Lung (tissue), 17 donors: ENCODE measurements at places on chromosomes 12 and 14. TPM values are rescaled to one million over a fixed set of nuclear protein-coding genes. Genes with fewer than 3 reads are reported as not detected.

The ETFBKMT gene
- total RNA-seq: 3.8 TPM

The CIROP gene
- not detected for total RNA-seq

DNA sequence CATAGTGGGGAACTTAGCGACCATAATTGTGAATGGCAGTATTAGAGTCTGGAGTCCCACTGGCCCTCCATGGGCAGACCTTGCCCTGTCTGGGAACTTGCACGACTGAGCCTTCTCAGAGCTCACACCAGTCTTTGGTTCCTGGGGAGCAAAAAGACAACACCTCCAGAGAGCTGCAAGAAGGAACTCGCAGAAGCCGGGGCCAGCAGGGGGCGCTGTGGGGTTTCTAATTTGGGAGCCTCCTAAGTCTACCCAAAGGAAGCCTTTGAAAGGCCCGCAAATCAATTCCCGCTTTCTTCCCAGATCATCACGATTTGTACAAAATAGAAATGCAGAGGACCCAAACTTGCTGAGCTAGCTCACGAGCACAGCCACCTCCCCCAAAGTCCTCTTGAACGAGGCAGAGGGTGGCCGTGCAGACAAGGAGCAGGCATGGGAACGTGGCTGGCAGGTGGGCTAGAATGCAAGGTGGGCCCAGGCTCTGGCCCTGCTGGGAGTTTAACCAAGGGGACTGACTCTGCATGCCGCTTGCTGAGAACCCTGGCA is 46.3 kb upstream of the FBXO21 start:
- H3K27me3 ChIP-seq: peaks cover 2% of the 10 kb centered on the region
- no peak overlapping the region for H3K4me3 ChIP-seq
- no peak overlapping the region for H3K27ac ChIP-seq
- H3K4me1 ChIP-seq: no peaks in the 10 kb centered on the region
- no peaks in the 10 kb centered on the region for H3K36me3 ChIP-seq

The RFX4 gene
- not detected for total RNA-seq

The CCDC198 gene
- total RNA-seq: not detected

The GLI1 gene
- 5.7 TPM for total RNA-seq

- no peaks in the 10 kb centered on the region for H3K27me3 ChIP-seq
- H3K4me3 ChIP-seq: no peak overlapping the region
- H3K36me3 ChIP-seq: no peaks in the 10 kb centered on the region
- no peak overlapping the region for H3K27ac ChIP-seq
- H3K4me1 ChIP-seq: peaks cover 2% of the 10 kb centered on the region
Measured at GRCh38 chr12:5623411-5623810, 191.5 kb downstream of the NTF3 start.

GRCh38 chr14:89435492-89435891 is 18.5 kb upstream of the FOXN3 start:
- no peaks in the 10 kb centered on the region for H3K4me1 ChIP-seq
- H3K27me3 ChIP-seq: no peaks in the 10 kb centered on the region
- no peak overlapping the region for H3K4me3 ChIP-seq
- no peak overlapping the region for H3K27ac ChIP-seq

GRCh38 chr12:66423266-66423665 is 121.0 kb downstream of the HELB start:
- DNase-seq: no peak
- no peaks in the 10 kb centered on the region for H3K27me3 ChIP-seq
- H3K4me1 ChIP-seq: no peaks in the 10 kb centered on the region
- no peak overlapping the region for H3K27ac ChIP-seq

DNA sequence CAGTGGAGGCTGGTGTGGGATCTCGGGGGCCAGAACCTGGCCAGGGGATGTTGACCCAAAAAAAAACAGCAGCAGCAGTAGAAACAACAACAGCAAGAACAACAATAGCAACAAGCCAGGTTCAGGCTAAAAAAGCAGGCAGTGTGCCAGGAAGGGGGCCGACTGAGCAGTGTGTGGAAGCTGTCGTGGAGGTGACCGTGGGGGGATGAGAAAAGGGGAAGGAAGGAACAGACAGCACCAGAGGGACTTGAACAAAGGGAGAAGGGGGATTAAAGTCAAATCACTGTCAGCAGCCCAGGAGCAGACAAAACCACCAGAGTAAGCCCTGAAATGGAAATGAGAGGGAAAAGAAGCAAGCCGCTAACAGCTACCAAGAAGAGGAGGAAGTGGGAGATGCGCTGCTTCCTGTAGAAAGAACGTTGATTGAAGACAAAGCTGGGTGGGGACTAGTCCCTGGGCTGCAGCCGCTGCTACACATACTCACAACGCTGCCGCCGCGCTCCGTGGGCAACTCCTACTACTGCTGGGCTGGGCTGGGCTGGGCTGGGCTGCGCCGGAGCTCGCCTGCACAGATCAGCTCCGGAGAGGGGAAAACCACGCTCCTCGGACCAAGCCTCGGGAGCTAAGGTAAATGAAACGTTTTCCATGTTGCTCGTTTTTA is at the start of gene GNG2:
GNG2 (plus strand) TSS at position 449 of the 661 bp plus-strand sequence. CDS start 90,067 bp downstream, outside the sequence.
- peaks cover 5% of the 10 kb centered on the region for H3K4me1 ChIP-seq
- H3K27ac ChIP-seq: peak within 1 kb of the TSS; percentile 37
- H3K36me3 ChIP-seq: no peaks in the 10 kb centered on the region
- H3K4me3 ChIP-seq: no peak within 1 kb of the TSS

- no peak overlapping the region for H3K4me3 ChIP-seq
- no peak for DNase-seq
- H3K27me3 ChIP-seq: no peaks in the 10 kb centered on the region
- peaks cover 1% of the 10 kb centered on the region for H3K4me1 ChIP-seq
- no peaks in the 10 kb centered on the region for H3K36me3 ChIP-seq
Measured at GRCh38 chr14:25136811-25137210, 86.9 kb upstream of the STXBP6 start.

The CCDC88C gene
- total RNA-seq: 66.0 TPM

The KRT83 gene
- total RNA-seq: not detected

GRCh38 chr14:32470161-32470715 is 141.1 kb downstream of the AKAP6 start:
- no peak overlapping the region for H3K4me3 ChIP-seq
- peaks cover 18% of the 10 kb centered on the region for H3K4me1 ChIP-seq
- H3K36me3 ChIP-seq: no peaks in the 10 kb centered on the region
- no peak for DNase-seq
- H3K27ac ChIP-seq: no peak overlapping the region

DNA sequence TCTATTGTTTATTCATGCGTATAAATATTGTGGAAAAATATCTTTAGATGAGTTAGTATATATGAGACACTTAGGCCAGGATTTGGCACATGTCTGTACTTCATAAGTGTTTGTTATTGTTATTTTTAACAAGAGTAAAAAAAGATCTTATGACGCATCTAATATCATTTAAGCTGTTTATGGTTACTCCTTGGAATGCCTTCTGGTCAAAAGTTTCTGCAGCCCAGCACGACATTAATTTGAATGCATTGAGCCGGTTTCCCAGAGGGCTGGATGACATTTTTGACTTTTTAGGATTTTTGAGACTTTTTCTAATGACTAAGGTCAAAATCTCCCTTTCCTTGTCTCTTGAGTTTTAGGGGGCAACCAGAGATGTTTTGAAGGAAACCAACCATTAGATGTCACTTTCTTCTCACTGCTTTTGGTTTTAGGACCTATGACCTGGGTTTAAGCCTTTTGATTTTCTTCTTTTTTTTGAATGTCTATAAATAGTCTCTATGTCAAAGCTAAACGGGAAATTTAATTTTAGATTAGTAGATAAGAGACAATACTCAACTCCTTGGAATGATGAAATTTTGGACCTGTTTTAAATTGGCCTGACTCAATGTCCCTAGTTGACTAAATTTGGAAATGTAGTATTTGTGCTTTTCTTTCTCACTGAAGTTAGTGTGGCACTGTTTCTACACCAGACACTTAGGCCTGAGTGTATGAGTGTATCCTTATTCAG is 215.5 kb downstream of the AEBP2 start:
- H3K27me3 ChIP-seq: no peaks in the 10 kb centered on the region
- DNase-seq: peak; percentile 60
- no peak overlapping the region for H3K4me3 ChIP-seq
- H3K27ac ChIP-seq: no peak overlapping the region

GRCh38 chr12:57621497-57622292 is 10.5 kb downstream of the ARHGEF25 start:
- H3K4me3 ChIP-seq: no peak overlapping the region
- H3K4me1 ChIP-seq: peaks cover 7% of the 10 kb centered on the region
- no peak overlapping the region for H3K27ac ChIP-seq
- H3K36me3 ChIP-seq: no peaks in the 10 kb centered on the region
- H3K27me3 ChIP-seq: peaks cover 2% of the 10 kb centered on the region

DNA sequence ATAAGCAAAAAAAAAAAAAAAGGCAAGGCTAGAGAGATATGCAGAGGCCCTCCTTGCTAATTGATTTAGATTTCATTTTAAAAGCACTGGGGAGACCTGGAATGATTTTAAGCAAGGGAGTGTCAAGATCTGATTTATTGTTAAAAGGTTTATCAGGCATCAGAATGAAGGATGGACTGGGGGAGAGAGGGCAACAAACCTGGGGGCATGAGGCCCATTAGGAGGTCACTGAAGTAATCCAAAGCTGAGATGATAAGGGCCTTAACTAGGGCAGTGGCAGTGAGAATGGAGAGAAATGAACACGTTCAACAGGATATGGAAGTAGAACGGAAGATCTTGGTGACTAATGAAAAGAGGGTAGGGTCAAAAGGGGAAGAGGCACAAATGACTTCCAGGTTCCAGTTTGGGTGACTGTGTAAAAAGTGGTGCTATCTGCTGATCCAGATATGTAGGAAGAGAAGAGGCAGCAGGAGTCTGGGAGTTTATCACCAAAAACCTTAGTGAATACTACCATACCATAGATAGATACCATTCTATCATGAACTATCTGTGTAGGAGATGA is 24.0 kb downstream of the KITLG start:
- peaks cover 24% of the 10 kb centered on the region for H3K4me1 ChIP-seq
- no peak overlapping the region for H3K27ac ChIP-seq
- no peaks in the 10 kb centered on the region for H3K27me3 ChIP-seq
- H3K4me3 ChIP-seq: no peak overlapping the region
- DNase-seq: no peak

- peak; percentile 86 for DNase-seq
- peak overlapping the region; percentile 74 for H3K27ac ChIP-seq
- no peaks in the 10 kb centered on the region for H3K27me3 ChIP-seq
- H3K4me1 ChIP-seq: peaks cover 4% of the 10 kb centered on the region
- peaks cover 6% of the 10 kb centered on the region for H3K36me3 ChIP-seq
Measured at GRCh38 chr14:100297320-100298300, 8.6 kb downstream of the SLC25A29 start.

DNA sequence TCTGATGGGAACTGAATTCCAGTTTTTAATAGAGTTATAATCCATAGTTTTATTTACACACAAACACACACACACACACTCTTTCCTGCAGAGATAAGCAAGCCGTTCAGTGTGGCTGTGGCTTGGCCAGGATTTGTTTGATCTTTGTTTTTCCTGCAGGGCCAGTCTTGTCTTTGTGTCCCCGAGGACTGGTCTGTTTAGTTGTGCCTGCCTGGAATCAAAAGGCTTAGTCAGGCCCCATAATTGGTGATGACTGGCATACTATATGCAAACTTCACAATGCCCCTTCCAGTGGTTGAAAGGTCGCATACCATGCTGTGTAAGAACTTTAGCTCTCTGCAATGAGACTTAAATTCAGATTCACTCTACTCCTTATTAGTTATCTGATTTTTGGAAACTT is 26.0 kb downstream of the WBP11 start:
- H3K27ac ChIP-seq: no peak overlapping the region
- DNase-seq: no peak
- H3K27me3 ChIP-seq: no peaks in the 10 kb centered on the region
- H3K4me3 ChIP-seq: no peak overlapping the region

GRCh38 chr12:124713436-124714082 is 146.1 kb upstream of the NCOR2 start:
- no peaks in the 10 kb centered on the region for H3K27me3 ChIP-seq
- peaks cover 11% of the 10 kb centered on the region for H3K4me1 ChIP-seq
- no peak overlapping the region for H3K4me3 ChIP-seq
- H3K27ac ChIP-seq: peak overlapping the region; percentile 86
- no peaks in the 10 kb centered on the region for H3K36me3 ChIP-seq
- DNase-seq: peak; percentile 89

GRCh38 chr12:47189728-47190127 is 110.0 kb upstream of the AMIGO2 start:
- no peaks in the 10 kb centered on the region for H3K36me3 ChIP-seq
- no peak overlapping the region for H3K27ac ChIP-seq
- H3K4me1 ChIP-seq: no peaks in the 10 kb centered on the region
- no peak overlapping the region for H3K4me3 ChIP-seq
- H3K27me3 ChIP-seq: no peaks in the 10 kb centered on the region

- H3K4me3 ChIP-seq: no peak overlapping the region
- H3K4me1 ChIP-seq: peaks cover 35% of the 10 kb centered on the region
- DNase-seq: no peak
- no peaks in the 10 kb centered on the region for H3K27me3 ChIP-seq
- H3K27ac ChIP-seq: no peak overlapping the region
Measured at GRCh38 chr14:68389943-68390342, 402.9 kb downstream of the ZFP36L1 start.
